ENCODE measurements at places on chromosomes 7 and 10. TPM values are rescaled to one million over a fixed set of nuclear protein-coding genes. Genes with fewer than 3 reads are reported as not detected.

DNA sequence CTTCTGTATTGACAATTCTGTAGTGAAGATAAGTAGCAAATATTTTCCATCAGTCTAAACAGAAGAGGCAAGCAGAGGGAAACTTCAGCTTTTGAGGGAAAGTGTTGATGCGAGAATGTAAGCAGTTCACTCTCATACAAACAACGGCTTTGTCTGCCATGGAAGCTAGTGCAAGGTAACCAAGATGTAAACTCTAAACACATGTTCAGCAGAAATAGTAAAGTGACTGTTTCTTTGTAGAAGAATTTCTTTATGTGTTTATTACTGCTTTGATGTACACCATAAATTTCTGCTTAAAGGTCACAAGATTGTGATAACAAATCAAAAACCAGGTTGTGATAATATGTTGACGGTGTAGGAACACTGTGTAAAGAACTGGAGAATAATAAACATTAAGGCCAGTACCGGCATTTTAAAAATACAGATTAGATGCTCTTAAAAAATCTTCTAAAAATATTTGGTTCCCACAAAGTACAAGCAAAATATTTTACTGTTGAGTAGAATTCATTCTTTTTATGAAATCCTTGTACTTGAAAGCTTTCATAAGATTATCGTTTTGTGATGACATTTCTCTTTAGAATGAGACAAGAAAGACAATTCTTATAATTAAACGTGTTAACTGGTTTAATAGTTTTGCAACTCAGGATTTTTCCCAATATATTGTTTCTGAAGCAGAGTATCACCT, 34.2 kb downstream of the SEMA3C start:
- H3K4me1 ChIP-seq, result peaks cover 9% of the 10 kb centered on the region
- H3K27ac ChIP-seq, result peak overlapping the region; percentile 71
- no peaks in the 10 kb centered on the region for H3K27me3 ChIP-seq
- no peak overlapping the region for H3K4me3 ChIP-seq

DNA sequence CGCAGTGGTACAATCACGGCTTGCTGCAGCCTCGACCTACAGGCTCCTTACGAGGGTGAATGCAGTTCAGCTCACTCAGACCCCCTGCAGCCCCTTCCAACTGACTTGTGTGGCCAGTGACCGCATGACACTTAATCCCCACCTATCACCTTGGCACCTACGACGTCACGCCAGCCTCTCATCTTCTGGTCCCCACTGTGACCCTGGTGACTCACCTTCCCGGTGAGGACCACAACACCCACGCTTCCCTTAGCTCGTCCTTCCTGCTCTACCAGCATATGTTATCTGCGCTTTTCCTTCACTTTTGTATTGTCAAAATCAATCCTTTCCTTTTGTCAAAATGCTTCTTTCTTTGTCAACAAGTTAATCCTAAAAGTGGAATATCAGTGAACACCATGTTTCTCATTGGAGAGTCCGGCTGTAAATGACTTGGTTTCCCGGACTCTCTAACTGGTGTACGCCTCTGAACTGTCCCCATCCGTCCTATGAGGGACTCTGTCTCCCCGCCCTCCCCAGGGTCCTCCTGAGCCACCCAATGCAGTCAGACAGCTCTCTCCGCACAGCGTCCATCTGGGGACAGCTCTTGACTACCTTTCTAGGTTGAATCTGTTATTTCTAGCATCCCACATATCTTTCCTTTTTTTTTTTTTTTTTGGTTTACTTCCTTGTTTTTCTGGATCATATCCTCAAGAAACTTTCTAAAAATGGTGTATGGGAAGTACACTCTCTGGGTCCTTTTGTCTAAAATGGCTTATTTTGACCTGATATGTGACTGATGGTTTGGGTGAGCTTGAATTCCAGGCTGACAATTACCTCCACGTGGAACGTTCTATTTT, 37.3 kb downstream of the CFAP46 start:
- no peak overlapping the region for H3K4me3 ChIP-seq
- no peaks in the 10 kb centered on the region for H3K4me1 ChIP-seq
- no peak overlapping the region for H3K27ac ChIP-seq

DNA sequence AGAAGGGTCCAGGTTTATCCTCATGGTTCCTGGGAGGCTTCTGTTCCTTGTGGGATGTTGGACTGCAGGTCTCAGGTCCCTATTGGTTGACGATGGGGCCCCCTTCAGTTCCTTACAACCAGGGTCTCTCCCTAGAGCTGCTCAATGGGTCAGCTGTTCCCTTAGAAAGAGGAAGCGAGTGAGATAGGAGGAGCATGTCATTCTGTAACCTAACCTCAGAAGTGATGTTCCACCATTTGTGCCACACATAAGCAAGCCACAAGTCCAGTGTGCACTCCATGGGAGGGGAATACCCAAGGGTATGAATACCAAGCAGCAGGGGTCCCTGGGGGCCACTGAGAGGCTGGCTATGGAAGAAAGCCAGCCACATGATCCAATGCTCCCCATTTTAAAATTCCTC, 192.7 kb downstream of the GATA3 start:
- no peak for DNase-seq
- no peaks in the 10 kb centered on the region for H3K27me3 ChIP-seq
- H3K27ac ChIP-seq, result no peak overlapping the region
- H3K4me1 ChIP-seq, result no peaks in the 10 kb centered on the region
- no peak overlapping the region for H3K4me3 ChIP-seq

DNA sequence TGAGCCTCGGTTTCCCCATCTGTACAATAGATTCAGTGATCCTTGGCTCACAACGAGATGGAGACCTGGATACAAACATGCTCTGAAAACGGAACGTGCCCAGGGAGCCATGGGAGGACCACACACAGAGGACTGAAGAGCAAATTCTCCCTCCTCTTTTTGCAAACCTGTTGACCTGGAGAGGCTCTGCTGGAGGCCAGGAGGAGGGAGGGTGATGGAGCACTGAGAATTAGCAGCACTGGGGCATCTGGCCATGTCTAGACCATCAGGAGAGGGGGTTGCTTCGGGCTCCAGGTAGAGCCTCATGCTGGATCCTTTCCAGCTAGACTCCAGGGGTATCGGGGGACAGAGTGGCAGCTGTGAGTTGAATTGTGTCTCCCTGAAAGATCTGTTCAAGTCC, 97.4 kb upstream of the GPR26 start:
- H3K4me3 ChIP-seq, result no peak overlapping the region
- H3K27me3 ChIP-seq, result peaks cover 6% of the 10 kb centered on the region
- H3K4me1 ChIP-seq, result no peaks in the 10 kb centered on the region
- no peaks in the 10 kb centered on the region for H3K36me3 ChIP-seq
- H3K27ac ChIP-seq, result no peak overlapping the region
- DNase-seq, result no peak

GRCh38 chr7:35038354-35038753, 1.1 kb upstream of the DPY19L1 start:
- H3K36me3 ChIP-seq, result no peaks in the 10 kb centered on the region
- DNase-seq, result no peak
- H3K4me3 ChIP-seq, result peak overlapping the region; percentile 87
- H3K27ac ChIP-seq, result peak overlapping the region; percentile 80
- peaks cover 12% of the 10 kb centered on the region for H3K4me1 ChIP-seq

DNA sequence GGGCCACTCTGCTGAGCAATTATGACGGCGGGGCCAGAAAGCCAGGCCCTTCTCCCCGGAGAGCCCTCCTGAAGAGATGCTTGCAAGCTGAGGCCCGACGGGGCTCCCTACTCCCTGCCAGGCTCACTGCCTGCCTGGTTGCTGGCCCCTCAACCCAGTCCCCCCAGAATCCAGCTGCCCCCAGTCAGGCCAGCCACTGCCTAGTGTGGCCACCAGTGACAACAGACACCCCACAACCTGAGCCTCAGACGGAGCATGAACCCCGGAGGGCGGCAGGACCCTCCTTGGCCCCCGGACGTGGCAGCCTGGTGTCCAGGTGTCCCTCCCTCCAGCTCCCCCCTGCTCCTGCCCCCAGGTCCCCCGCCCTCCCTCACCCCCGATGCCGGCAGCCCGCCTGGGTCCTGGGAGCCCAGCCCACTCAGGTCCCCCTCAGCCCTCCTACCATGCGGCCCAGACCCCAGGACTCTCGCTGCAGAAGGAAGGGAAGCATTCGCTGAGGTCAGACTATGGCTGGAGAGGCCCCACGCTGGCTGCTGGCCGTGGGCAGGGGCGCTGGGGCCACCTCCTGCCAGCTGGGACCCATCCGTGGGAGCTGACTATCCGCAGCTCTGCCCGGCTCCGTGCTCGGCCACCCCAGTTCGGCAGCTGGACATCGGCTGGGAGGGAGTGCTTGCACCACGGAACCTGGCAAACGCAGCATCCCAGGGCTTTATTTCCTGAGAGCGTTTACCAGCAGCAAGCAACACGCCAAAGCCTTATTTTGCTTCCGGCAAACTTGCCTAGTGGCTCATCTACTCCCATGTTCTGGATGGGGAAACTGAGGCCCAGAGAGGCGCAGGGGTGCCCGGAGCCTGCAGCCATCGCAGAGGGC, 89.8 kb downstream of the UNCX start:
- H3K36me3 ChIP-seq, result no peaks in the 10 kb centered on the region
- DNase-seq, result no peak
- no peak overlapping the region for H3K4me3 ChIP-seq
- H3K4me1 ChIP-seq, result no peaks in the 10 kb centered on the region
- peaks cover 35% of the 10 kb centered on the region for H3K27me3 ChIP-seq

DNA sequence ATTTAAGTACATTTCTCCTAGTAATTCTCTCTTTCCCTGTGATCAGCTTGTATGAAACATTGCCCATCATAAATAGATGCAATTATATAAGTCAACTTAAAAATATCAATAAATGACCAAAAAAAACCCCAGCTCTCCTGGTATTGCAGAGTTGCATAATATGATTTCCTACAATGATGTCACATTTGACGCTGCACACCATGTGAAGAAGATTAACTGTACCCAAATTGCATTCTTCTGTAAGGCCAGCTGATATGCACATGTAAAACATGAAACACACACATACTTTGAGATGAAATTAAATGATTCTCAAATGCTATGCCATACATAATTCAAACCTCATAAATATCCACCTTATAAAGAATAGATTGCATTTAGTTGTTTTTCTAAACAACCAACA, 115.5 kb downstream of the AGMO start:
- H3K27me3 ChIP-seq, result no peaks in the 10 kb centered on the region
- H3K27ac ChIP-seq, result no peak overlapping the region
- DNase-seq, result no peak
- no peak overlapping the region for H3K4me3 ChIP-seq
- H3K36me3 ChIP-seq, result no peaks in the 10 kb centered on the region

DNA sequence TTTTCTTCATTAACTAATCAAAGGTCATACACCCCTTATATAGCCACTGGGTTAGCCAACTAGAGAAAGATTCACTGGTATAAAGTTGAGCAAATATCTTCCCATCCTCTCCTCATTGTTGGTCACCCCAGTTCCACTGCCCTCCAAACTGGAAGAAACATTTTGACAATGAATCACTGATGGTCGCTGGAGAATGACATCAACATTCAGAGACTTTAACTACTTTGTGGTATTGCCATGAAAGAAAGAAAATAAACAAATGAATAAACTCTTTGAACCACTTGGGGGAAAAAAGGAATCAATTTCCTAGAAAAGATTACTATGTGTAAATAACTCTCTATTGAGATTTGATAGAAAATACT, 23.4 kb downstream of the HYCC1 start:
- H3K27me3 ChIP-seq, result no peaks in the 10 kb centered on the region
- H3K4me1 ChIP-seq, result no peaks in the 10 kb centered on the region

- H3K27ac ChIP-seq, result peak overlapping the region; percentile 75
- H3K4me1 ChIP-seq, result peaks cover 30% of the 10 kb centered on the region
- no peak for DNase-seq
- H3K4me3 ChIP-seq, result no peak overlapping the region
- no peaks in the 10 kb centered on the region for H3K36me3 ChIP-seq
These were observed 89.2 kb upstream of the BTBD16 start for GRCh38 chr10:122181876-122182275.

DNA sequence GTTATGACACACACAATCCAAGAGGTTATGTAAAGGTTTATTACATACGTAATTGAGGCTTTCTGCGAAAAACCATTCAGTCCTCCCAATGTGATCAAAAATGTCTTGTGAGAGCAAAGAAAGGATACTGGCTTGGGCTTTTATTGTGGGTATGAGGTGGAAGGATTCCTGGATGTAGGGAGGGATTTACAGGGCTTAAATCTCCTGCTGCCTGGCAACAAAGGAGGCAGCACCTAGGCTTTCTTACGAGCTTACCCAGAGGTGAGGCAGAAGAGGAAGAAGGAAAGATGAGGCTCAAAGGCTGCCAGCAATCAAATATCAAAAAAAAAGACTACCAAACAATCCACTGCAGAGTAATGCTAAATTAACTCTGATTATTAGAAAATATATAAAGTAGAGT, 1149.5 kb upstream of the POT1 start:
- H3K36me3 ChIP-seq, result no peaks in the 10 kb centered on the region
- no peak overlapping the region for H3K27ac ChIP-seq
- no peak overlapping the region for H3K4me3 ChIP-seq
- no peaks in the 10 kb centered on the region for H3K27me3 ChIP-seq

GRCh38 chr7:118072893-118073674, 110.9 kb upstream of the LSM8 start:
- no peaks in the 10 kb centered on the region for H3K4me1 ChIP-seq
- no peaks in the 10 kb centered on the region for H3K36me3 ChIP-seq
- no peak overlapping the region for H3K4me3 ChIP-seq
- no peaks in the 10 kb centered on the region for H3K27me3 ChIP-seq
- no peak overlapping the region for H3K27ac ChIP-seq
- DNase-seq, result no peak

The OPN4 gene
- total RNA-seq, result 4.2 TPM

The PILRA gene
- 0.62 TPM for total RNA-seq

The SPDYE8 gene
- not detected for total RNA-seq

The TEX36 gene
- total RNA-seq, result not detected

The FZD8 gene
- 3.0 TPM for total RNA-seq

Data from gastrocnemius medialis (tissue), 4 donors.